ENCODE measurements at places on chromosomes 16 and 17.

DNA sequence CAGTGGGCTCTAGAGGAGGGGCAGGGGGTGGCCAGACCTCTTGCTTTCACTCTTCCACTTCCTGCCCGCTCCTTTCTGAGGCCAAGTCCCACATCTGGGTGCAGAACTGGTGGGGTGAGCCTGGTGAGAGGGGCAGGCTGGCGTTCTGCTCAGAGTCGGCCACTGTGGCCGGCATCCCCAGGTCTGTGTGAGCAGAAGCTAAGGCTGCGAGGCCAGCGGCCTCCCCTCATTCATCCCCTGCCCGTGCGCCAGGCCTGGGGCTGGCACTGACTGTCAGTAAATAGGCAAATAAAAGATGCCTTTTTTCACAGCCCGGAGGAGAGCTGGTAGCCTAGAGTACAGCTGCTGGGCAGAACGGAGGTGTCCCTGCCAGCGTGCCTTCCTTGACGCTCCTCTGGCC lies 1.2 kb downstream of the DEF8 start:
- no peak for DNase-seq

DNA sequence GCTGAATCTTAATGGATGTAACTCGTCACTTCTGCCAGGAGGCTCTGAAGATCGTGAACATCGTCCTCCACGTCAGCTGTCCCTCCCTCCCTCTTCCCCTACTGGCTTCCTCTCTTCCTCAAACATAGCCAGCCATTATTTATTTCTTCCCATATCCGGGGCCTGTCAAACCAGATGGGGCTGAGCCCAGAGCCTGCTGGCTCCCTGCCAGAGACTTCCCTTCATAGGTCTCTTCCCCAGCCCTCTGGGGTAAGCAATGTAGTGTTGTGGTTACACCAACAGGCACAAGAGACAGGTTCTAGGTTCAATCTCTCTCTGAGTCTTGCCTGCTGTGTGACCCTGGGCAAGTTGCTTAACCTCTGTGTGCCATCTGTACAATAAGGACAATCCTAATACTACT lies 40.1 kb upstream of the ZFP90 start:
- DNase-seq: no peak

GRCh38 chr17:58330997-58331814 lies 2.6 kb upstream of the TSPOAP1 start:
- DNase-seq: no peak

DNA sequence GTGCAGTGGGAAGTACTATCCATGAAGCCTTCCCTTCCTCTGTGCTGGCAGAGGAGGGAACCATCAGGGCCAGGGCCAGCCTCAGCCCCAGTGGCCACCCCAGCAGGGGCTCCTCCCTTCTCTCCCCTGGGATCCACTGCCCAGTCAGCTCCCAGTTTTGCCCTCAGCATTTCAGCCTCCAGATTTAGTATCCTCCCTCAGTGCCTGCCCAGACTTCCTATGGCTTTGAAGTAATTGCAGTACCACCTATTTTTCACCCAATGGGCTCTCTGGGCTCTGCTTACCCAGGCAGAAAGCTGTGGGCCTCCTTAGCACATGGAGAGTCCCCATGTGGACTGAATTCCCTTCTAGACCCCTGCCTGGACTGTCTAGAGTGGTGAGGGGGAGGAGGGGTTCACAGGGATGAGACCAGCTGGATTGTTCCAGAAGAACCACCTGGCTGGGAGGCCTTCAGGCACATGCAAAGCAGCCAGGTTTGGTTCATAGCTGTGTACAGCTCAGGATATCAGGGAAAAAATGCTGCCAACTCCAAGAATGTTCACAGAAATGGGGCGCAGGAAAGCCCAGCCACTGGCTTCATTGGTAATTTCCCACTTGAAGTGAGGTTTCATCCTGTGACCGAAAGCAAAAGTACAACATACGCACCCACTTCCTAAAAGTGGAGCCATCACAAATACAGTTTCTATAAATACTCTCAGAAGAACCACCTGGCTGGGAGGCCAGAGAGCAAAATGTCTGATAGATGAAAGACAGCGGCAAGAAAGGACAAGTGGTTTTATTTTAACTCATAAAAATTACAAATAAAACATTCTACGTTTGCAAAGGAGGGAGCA lies 15.2 kb upstream of the HERPUD1 start:
- no peak for DNase-seq

GRCh38 chr17:39335704-39336223 lies 65.7 kb downstream of the FBXL20 start:
- DNase-seq: no peak

GRCh38 chr16:10776280-10776679 lies 32.6 kb downstream of the NUBP1 start:
- DNase-seq: no peak

DNA sequence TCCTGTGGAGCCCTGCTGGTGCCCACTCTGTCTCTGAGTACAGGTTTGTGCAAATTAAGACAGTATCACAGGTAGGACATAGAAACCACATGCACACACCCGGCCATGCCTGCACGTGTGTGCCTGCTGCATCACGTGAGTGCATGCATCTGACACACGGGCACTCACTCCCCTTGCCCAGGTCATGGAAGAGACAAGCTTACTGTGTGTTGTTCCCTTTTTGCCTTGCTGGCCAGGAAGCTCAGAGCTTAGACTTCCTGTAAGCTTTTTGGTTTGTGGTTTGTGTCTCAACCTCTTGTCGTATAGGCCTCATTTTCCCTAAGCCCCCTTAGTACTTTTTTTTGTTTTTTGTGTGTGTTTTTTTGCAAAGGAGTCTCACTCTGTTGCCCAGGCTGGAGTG lies 25.0 kb downstream of the ZNF469 start:
- DNase-seq: no peak

- DNase-seq: no peak
These were observed 23.1 kb upstream of the MEIOB start for GRCh38 chr16:1895068-1895467.

DNA sequence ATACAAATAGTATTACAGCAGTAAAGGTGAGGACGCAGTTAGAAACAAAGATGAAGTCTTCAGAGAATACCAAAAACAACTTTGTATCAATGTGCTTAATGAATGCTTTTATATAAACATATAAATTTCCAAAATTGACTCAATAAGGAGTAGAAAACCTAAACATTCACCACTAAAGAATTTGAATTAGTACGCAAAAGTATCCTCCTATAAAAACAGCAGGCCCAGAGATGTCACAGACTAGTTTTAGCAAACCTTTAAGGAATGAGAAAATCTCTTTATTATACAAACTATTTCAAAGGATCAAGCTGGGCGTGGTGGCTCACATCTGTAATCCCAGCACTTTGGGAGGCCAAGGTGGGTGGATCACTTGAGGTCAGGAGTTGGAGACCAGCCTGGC lies 86.2 kb downstream of the OR1D5 start:
- DNase-seq: no peak

GRCh38 chr17:72692676-72693075 lies 399.8 kb downstream of the SLC39A11 start:
- DNase-seq: no peak

DNA sequence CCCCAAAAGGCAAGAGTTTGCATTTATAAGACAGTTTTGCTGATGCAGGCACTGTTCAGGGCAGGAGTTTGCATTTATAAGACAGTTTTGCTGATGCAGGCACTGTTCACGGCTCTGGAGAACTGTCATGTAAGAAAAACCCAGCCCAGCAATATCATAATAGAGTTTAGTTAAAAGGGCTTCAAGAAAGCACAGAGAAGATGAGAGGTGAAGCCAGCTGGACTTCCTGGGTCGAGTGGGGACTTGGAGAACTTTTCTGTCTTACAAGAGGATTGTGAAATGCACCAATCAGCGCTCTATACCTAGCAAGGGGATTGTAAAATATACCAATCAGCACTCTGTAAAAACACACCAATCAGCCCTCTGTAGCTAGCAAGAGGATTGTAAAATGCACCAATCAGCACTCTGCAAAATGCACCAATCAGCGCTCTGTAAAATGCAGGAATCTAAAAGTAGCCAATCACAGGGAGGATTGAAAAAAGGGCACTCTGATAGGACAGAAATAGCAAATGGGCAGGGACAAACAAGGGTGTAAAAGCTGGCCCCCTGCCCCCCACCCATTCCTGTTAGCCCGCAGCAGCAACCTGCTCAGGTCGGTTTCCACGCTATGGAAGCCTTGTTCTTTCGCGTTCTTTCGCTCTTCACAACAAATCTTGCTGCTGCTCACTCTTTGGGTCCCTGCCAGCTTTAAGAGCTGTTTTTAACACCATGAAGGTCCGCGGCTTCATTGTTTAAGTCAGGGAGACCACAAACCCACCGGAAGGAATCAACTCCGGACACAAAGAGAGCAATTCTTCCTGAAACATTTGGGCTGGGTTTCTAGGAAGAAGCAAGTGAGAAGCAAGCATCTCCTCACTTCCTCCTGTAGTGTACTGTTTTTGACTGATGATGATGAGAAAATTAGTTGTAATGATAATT lies 1.8 kb upstream of the CBX1 start:
- DNase-seq: no peak

- DNase-seq: no peak
These were observed at the start of gene DNASE1 for GRCh38 chr16:3654249-3654991. DNASE1 (plus strand) TSS chr16:3654691; CDS start chr16:3655374, 683 bp downstream.

DNA sequence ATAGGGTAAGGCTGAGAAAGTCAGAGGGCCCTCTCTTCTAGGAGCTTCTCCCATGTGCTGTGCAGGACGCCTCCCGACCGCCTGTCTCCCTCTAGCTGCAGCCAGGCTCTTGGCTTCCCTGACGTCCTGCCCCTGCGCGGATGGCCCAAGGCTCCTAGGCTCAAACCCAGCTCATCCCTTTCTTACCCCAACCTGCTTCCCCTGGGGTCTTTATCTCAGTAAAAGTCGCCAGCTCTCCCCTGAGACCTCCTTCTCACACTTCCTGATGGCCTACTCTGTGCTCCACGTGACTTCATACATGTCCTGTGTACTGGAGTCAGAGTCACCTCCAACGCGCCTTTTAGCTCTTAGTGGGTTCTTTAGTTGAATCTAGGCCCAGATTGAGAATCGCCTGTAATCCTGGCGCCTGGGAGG lies 1.1 kb upstream of the ZNF747 start:
- DNase-seq: no peak

DNA sequence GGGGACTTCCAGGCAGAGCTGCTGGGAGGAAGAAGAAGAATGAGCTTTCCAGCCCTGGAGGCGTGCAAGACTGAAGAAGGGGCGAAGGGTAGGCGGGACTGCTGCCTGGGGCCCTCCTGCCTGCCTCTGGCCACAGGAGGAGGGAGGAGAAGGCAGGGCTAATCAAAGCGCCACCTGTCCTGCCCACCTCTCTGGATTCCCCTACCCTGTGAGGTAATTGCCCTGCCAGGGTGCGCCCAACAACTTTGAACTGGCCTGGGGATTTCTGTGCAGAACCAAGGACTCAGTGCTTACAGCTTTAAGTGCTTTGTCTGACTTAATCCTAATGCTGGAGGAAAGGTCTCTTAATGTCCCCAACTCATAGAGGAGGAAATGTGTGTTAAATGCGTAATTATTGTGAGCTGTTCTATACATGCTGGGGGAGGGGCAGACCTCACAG lies at the start of gene NOXO1:
TSS of gene NOXO1 (minus strand) at position 72 of the 439 bp plus-strand sequence. CDS start 290 bp downstream, outside the sequence.
- no peak for DNase-seq

- no peak for DNase-seq
These were observed 26.9 kb downstream of the ZNRF1 start for GRCh38 chr16:75025761-75026160.

DNA sequence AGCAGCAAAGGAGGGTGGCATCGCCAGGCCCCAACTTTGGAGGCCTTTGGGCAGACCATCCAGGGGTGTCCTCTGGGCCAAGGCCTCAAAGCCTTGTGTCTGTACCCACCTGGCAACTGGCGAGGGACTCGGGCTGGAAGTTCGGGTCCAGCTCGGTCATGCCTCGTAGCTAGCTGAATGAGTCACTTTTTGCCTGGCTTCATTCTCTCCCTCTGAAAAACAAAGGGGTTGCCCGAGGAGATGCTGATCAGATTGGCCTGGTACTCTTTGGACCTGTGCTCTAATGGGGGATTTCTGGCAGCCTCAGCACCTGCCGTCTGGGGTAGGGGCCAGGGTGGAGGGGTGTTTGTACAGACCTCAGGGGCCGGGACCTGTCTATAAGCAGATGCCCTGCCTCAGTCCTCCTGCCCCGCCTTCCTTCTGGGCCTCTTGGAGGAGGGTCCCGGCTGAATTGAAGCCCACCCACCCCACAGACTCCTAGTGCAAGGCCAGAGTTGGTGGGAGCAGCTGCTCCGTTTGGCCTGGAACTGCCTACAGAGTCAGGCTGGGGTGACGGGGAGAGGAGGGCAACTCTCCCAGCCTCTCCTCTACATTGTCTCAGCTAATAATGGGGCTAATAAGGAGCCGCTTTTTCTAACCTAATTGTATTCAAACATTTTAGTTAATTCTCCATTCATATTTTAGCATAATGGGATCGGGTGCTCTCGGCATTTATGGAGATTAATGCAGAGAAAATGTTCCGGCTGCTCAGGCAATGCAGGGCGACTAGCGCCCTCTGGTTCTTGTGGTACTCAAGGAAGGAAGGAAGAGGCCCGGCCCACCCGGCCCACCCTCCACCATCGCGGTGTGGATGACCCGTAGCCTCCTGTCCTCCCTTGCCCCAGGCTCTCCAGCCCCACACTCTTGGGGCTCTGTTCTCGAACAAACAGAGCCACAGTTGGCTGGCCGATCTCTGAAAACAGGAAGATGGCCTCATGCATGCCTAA lies 21.4 kb upstream of the ABCC3 start:
- no peak for DNase-seq

DNA sequence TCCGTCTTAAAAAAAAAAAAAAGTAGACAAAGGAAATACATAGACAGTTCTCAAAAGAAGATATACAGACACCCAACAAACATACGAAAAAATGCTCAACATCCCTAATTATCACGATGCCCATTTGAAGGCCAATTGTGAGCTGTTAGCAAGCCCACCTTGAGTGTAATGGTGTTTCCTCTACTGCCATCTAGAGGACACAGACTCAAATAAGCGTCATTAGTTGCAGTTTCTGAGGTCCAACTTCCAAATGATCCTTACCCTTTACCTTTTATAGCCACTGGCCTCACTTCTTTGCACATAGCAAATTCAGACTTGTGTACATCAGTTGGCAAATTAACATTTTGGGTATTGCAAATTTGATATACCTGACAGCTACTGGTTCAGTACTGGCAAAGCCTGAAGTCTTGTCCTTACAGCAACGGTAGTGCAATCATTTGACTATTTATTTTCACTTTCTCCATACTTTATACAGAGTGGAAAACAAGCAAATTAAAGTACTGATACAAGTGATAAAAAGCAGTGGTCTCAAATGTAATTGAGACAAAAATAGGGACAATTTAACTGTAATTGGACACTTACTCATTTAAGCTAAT lies 536.3 kb upstream of the EEF2KMT start:
- no peak for DNase-seq

DNA sequence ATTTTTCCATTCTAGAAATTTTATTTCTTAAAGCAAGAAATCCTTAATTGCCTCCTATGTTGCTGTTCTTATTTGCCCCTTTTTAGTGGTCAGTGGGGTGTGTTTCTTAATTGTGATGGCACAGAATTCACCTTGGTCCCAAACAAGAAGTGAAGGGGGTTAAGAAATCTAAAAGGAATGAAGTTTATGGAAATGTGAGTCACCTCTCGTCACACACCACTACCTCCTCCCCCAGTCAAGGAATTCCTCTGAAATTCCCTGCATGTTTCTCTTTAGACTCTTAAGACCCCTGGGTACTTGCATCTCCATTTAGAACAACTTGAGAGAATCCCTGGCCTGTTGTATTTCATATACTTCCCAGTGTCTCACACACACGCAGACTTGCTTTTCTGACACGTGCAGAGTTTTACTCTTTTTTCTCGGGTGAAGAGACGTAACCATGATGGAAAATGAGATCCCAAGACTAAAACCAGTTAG lies 247.4 kb downstream of the PRKCA start:
- no peak for DNase-seq

GRCh38 chr16:12903407-12904328 lies 2.3 kb downstream of the SHISA9 start:
- no peak for DNase-seq
